ENCODE measurements at places on chromosomes 5 and 9. TPM values are rescaled to one million over a fixed set of nuclear protein-coding genes. Genes with fewer than 3 reads are reported as not detected.

- H3K27me3 ChIP-seq = no peaks in the 10 kb centered on the region
- no peaks in the 10 kb centered on the region for H3K4me1 ChIP-seq
- no peak overlapping the region for H3K27ac ChIP-seq
These were observed 346.1 kb upstream of the PTGER4 start for GRCh38 chr5:40333459-40334241.

DNA sequence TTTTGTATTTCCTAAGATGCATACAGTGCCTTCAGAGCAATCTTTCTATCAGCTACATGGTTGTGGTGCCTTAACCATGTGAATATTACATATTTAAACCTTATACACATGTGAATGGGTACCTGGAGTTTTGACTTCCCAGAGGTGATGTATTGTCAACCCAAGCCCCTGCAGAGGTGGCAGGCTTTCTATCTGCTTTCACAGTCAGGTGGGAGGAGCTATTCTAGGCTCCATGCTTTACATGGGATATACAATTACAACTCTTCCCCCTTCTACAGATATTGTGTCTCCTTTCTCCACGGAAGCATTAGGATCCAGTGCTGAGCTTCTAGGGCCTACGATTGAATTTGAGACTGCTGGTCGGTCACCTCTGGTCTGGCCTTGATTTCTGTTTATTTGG lies 89.8 kb upstream of the TUT7 start:
- no peak overlapping the region for H3K4me3 ChIP-seq
- no peaks in the 10 kb centered on the region for H3K4me1 ChIP-seq
- H3K27ac ChIP-seq = no peak overlapping the region
- no peaks in the 10 kb centered on the region for H3K36me3 ChIP-seq
- no peaks in the 10 kb centered on the region for H3K27me3 ChIP-seq
- DNase-seq = no peak

DNA sequence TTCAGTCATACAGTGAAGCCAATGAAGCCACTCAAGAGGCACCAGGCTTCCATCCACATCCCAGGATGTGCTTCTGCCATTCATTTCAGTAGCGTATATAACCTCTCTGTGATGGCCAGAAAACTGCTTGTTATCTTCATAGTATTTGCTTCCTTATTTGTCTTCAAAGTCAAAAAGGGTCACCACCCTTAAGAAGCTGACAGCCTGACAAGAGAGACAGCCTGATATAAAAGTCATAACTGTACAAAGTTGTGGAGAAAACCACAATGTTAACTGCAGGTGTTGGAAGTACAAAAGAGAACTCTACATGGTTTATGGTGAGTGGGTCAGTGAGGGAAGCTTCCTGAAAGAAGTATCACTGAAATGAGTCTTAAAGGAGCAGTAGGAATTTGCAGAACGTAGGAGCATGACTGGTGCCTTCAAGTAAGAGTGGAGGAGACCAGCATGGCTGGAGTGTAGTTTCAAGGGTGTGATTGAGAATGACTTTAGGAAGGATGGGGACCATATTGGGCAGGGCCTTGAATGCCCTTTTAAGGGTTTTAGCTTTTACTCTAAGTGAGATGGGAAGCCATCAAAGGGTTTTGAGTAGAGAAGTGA lies 33.7 kb downstream of the NIM1K start:
- no peak overlapping the region for H3K27ac ChIP-seq
- H3K27me3 ChIP-seq = no peaks in the 10 kb centered on the region
- H3K4me3 ChIP-seq = no peak overlapping the region
- H3K4me1 ChIP-seq = no peaks in the 10 kb centered on the region
- DNase-seq = no peak
- H3K36me3 ChIP-seq = no peaks in the 10 kb centered on the region

DNA sequence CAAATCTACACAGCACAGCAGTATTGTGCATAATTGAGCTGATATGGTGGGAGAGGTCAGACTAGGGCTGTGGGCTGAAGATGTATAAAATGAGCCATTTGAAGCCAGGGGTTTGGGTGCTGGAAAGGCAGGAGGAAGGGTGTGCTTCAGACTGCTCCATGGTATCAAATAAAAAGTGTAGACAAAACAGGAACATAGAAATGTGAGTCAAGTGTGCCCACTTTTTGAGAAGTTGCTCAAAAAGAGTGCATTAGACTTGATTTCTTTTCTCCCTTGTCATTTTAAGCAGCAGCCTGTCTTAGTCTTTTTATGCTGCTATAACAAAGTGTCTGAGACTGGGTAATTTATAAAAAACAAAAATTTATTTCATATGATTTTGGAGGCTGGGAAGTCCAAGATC lies 55.8 kb upstream of the ZFAND5 start:
- no peak for DNase-seq
- no peak overlapping the region for H3K27ac ChIP-seq
- no peaks in the 10 kb centered on the region for H3K36me3 ChIP-seq
- no peaks in the 10 kb centered on the region for H3K27me3 ChIP-seq

PCDHA5 gene
- 0.27 TPM for total RNA-seq

Data from Peyer's patch (tissue), 4 donors.